ENCODE measurements at places on chromosomes 2 and 18.

GRCh38 chr2:1394709-1395408 lies 18.4 kb upstream of the TPO start:
- no peak for DNase-seq

DNA sequence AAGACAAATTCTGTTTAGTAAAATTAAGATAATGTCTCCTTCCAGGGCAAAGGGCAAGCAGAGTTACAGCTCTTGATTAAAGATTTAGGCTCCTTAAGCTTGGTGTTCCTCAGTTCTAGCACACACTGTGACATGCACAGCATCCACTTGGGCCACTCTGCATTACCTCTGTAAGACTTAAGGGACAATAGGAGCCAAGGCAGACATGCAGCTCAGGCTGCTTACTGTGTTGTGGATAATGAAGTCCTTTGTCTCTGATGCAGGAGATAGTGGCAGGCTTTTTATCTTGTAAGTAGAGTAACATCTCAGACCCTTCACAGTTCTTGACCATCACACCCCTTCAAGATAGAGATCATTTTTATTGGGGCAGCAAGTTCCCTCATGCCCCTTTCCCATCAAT lies 31.2 kb downstream of the RBM45 start:
- DNase-seq = no peak

- DNase-seq = no peak
These were observed 161.8 kb downstream of the DYSF start for GRCh38 chr2:71614976-71615766.

DNA sequence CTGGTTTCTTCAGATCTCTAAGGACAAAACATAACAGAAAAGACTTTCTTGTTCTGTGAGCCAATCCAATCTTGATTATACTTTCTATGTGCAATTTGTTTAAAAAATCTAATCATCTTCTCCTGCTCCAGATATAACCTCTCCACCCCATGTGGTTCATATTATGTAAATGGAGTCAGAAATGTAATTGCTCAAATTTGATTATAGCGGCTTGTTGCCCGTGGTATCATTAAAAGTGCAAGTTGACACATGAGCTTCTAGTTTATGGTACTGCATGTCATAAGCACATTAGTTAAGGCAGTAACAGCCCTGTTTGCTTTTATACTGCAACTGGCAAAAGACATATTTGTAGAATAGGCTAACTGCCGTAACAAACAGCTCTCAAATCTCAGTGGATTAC lies 715.1 kb upstream of the CDH7 start:
- DNase-seq = no peak

DNA sequence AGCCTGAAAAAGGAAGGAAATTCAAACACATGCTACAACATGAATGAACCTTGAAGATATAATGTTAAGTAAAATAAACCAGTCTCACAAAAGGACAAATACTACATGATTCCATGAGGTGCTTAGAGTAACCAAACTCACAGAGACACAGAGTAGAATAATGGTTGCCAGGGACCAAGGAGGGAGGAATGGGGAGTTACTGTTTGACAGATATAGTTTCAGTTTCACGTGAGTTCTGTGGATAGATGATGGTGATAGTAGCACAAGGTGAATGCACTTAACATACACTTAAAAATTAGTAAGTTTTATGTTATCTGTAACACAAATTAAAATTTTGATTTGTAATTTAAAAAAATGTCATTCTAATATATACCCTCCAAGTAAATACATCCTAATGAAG lies 106.9 kb upstream of the ACVR1C start:
- DNase-seq = no peak

DNA sequence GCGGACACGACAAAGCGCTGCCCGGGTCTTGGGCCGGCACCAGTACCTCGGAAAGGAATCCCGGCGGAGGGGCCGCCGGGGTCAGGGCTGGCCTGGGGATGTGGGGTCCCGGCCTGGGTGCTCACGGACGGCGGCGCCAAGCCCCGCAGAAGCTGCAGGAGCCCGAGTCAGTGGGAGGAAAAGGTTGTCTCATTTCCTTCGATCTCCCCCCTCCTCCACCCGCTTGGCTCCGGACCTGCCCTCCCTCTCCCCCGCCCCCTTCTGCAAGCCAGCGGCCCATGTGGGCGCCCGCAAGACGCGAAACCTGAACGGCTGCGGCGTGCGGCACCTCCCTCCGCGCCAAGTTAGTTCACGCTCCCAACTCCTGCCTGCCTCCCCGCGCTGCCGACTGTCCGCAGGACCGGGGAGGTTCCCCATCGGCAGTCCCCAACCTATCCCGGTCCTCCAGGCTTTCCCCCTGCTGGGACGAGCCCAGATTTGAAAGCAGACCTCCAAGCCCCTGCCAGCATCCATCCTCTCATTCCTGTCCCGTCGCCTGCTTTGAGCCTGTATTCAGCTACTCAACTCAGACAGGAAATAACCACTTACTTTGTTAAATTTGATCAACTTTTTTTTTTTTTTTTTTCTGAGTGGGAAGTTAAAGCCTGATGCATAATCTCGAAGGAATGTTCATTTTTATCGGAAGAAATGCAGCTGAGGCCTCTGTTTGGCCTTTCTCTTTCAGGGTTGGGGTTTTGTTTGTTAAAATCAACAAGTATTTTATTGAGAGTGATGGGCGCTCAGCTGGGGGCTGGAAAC lies at the start of gene EVA1A:
TSS of gene EVA1A (minus strand) at position 172 of the 798 bp plus-strand sequence. CDS start 42,799 bp downstream, outside the sequence.
- no peak for DNase-seq

- DNase-seq = no peak
These were observed 237.1 kb upstream of the PXDN start for GRCh38 chr2:1981421-1981820.

DNA sequence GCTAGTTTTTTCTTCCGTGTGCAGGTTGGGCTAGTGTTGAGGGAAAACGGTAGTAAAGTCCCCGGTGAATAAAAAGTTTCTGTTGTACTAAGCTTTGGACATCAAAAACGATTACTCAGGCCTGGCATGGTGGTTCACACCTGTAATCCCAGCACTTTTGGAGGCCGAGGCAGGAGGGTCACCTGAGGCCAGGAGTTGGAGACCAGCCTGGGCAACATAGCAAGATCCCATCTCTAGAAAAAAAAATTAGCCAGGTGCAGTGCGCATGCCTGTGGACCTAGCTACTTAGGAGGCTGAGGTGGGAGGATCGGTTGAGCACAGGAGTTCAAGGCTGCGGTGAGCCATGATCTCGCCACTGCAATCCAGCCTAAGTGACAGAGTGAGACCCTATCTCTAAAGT lies 98.1 kb downstream of the ALPK2 start:
- DNase-seq = no peak

DNA sequence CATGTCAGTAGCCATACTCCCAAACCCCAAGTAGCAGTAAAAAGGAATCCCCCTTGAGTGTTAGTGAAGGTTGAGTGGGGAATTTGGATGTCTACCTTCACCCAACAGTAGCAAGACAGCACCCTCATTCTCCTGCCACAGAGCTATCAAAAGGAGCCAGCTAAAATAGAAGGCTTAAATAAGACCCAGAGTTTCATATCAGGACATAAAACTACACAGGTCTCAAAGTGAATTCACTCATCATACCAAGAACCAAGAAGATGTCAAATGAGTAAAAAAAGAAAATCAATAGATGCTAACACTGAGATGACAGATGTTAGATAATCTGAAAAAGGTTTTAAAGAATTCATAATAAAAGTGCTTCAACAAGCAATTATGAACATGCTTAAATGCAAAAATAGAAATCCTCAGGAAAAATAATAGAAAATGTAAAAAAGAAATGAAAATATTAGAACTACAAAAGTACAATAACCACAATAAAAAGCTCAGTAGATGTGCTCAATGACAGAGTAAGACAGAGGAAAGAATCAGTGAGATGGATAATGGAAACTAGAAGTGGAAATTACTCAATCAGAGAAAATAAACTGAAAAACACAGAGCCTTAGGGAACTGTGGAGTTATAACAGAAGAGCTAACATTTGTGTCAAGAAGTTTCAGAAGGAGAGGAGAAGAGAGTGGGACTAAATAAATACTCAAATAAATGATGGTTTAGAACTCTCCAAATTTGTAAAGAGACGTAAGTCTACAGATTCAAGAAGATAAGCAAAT lies 90.5 kb downstream of the EDAR start:
- no peak for DNase-seq

GRCh38 chr2:135186054-135186453 lies 134.0 kb downstream of the RAB3GAP1 start:
- no peak for DNase-seq

DNA sequence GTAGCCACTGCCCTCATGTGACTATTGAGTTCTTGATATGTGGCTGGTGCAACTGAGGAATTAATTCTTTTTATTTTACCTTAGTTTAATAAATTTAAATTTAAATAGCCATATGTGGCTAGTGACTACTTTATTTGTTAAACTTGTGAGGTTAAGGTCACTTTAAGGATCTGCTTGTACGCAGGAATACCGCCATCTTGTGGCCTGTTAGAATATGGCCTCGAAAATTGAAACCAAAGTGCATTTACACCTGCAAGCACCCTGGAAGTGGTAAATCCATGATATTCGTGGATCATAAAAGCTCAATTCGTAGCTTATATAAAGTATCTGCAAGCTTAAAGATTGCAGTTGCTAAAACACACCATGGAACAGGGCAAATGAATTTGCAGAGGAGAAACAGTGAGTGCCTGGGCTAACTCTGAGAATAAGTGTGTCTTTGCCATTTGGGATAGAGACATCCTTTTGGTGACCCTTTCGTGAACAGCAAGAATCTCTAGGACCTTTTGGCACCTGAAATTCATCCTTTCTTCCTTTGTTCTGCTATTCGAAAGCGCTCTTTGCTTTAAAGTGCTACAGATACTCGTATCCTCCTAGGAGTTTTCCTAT lies 59.9 kb upstream of the REG3A start:
- no peak for DNase-seq

DNA sequence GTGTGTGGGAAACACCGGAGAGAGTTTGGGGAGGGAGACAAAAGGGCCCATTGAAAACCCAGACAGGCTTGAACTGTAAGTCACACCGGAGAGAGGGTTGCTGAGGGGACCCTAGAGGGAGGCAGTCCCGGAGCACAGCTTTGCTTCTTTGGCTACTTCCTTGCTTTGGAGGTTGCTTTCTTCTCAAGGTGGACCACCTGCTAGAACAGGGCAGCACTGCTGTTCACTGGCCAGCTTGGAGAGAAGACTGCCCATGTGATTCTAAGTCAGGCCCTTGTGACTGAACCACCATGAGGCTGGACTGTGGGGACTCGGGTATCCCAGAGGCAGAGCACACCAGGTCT lies 4.4 kb downstream of the ACTG2 start:
- DNase-seq = no peak

DNA sequence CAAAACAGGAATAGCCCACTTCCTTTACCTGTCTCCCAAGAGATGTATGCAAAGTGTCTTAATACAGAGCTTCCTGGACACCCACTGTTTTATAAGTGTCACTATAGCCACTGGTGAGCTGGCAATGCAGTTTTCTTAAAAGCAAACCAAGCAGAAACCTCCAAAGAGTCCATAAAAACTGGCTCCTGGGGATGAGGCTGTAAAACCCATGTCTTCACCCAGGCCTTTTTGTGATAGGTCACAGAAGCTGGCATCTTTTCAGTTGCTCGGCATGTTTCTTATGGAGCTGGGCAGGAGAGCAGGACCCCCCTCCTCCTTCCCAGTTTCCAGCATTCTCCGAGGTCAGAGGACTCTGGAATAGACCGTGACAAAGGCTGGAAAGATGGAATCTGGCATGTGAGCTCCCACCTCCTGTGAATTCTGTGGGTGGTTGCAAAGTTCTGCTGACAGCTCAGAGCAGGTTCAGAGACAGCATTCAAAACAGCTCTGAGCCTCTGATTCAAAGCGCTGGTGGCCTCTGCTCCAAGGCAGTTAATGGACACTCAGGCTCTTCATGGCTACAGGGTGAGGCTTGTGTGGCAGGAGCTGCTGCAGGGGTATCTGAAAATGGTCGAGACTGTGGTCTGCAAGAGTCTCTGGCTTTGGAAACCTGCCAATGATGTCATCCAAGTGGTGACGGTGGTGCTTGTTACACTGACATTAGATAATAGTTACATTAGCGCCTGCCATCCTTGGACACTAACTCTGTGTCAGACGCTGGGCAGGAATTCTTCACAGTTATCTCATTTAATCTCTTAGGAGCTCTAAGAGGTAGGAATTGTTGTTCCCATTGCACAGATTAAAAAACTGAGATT lies 283.4 kb downstream of the CLIP4 start:
- no peak for DNase-seq

DNA sequence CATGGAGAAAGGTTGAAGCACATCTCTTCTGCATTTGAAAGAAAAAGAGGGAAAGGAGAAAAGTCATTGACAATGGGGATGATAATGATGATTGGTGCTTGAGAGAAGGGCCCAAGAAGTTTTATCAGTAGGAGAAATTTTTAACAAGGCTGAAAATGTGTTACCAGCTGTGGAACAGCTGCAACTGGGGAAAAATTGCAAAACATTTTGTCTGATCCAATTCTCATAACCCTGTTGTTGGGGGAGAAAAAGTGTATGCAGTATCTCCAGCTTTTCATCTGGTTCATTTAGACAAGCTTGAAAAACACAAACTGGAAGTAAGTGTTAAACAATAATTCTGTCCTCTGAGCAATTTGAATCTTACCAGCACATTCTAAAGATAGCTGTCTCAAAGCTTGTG lies 92.7 kb downstream of the CSRNP3 start:
- no peak for DNase-seq

DNA sequence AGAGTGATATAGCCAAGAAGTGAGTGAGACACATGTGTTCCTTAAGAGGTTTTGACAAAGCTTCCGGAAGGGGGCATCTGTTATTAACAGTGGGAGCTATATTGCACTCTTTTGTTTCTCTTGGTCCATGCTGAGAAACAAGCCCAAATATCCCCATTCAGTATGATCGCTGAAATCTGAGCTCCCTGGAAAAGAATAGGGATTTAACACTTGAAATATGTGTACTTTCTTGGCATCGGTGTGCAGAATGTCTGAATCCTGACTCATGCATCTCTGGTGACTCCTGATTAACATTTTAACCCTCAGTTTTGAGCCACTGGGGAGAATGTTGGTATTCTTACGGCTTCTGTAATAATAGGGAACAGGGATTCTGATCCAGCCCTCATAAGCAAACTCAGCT lies 448.1 kb downstream of the TSN start:
- no peak for DNase-seq

GRCh38 chr2:45134014-45134413 lies 124.8 kb upstream of the SIX2 start:
- no peak for DNase-seq

DNA sequence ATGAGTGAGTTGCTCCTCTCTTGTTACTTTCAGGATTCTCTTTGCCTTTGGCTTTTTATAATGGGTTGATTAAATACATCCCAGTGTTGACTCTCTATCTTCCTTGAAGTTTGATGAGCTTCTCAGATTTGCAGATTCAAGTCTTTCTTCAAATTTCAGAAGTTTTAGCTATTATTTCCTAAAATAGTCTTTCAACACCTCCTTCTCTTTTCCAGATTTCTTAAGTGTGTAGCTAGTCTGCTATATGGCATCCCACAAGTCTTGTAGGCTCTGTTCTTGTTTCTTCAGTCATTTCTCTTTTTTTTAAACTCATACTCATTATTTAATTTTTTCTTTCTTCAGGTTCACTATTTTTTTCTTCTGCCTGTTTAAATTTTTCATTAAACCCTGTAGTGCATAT lies 287.7 kb upstream of the CNTNAP5 start:
- no peak for DNase-seq

DNA sequence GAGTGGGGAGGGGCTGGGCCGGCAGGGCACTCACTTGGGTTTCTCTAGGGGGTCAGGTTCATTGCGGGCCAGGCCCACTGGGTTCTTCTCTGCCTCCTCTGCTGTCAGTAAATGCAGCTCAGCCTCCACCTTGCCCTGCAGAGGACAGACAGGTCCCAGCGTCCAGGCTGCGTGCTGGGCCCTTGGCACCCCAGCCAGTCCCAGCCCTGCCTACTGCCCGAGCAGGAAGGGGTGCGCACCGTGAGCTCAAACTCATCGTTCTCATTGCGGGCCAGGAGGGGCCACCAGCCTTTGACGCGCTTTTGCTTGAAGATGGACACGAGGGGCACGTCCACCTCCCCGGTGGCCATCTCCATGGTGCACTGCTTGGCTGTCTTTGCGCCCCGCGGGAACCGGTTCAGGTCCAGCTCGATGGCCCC lies 17.3 kb downstream of the OTOF start:
- DNase-seq = no peak
